ENCODE measurements at places on chromosomes 7 and 10.

GRCh38 chr10:11697718-11698527, 44.3 kb upstream of the ECHDC3 start:
- DNase-seq = no peak

DNA sequence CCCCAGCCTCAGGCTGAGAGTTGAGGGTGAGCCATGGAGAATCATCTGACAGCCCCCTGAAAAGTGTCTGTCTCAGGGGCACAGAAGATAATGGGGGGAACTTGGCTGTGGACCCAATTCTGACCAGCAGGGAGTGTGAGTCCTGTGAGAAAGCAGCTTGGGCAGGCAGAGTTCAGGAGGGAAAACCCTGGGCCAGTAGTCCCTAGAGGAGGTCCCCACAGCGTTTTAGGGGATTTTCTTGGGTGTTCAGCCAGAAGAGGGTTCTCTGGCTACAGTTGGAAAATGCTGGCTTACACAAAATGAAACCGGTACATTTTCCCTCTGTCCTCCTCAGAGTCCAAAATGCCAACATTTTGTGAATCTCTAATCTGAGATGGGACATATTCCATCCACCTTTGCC, 35.8 kb upstream of the TRIM8 start:
- no peak for DNase-seq

- no peak for DNase-seq
These were observed 393 bp downstream of the ZNF467 start for GRCh38 chr7:149772956-149773434.

DNA sequence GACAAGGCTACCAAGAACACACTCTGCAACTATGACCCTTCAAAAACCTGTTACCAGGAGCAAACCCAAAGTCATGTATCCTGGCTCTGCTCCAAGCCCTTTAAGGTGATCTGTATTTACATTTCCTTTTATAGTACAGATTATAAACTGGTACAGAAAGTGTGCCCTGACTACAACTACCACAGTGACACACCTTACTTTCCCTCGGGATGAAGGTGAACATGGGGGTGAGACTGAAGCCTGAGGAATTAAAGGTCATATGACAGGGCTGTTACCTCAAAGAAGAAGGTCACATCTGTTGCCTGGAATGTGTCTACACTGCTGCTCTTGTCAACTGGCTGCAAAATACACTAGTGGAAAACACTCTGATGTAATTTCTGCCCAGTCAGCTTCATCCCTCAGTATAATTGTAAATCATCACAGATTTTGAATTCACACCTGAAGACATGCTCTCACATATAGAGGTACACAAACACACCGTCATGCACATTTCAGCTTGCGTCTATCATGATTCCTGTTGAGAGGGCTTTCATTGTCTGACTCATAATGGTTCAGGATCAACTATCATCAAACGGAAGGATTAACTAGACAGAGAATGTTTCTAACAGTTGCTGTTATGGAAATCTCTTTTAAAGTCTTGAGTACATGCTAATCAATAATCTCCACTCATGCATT, 318.3 kb downstream of the NXPH1 start:
- DNase-seq = no peak

DNA sequence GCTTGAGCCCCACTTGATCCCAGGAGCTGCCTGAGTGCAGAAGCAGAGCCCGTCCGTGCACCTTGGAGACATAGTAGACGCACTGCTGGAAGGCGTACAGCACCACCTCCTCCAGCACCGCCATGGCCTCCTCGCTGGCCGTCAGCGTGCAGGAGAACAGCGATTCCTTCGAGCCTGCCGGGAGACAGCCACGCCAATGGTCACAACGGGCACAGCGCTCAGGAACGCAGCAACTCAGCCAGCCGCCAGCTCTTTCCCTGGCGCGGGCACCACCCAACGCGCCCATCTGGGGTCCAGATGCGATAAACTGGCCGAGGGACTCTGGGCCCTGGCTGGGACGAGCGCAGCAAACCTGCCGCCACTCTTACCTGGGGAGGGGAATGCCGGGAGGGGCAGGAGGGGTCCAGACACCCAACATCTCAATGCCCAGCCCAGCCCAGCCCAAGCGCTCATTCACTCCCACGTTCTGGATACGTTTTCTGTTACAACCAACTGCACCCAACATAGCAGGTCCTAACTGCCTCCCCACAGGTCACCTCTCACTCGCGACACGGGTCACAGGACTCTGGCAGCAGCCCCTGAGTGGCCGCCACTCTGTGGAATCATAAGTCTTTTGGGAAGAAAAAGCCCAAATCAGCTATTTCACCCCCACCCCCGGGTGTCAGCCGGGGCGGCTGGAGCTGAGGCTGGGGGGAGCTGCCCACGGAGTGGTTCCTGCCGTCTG, 41.9 kb downstream of the AP5Z1 start:
- DNase-seq = no peak

- DNase-seq = no peak
These were observed 78.1 kb downstream of the VSTM4 start for GRCh38 chr10:49037187-49037586.

DNA sequence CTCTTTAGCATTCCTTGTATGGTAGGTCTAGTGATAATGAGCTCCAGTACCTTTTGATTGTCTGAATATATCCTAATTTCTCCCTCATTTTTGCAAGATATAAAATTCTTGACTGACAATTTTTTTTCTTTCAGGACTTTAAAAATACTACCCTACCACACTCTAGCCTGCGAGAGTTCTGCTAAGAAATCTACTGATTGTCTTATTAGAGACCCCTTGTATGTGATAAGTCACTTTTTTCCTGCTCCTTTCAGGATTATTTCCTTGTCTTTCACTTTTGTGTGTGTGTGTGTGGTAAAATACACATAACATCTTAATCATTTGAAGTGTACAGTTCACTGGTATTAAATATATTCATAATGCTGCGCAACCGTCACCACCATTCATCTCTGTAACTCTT, 68.7 kb upstream of the PPP1R9A start:
- DNase-seq = no peak

DNA sequence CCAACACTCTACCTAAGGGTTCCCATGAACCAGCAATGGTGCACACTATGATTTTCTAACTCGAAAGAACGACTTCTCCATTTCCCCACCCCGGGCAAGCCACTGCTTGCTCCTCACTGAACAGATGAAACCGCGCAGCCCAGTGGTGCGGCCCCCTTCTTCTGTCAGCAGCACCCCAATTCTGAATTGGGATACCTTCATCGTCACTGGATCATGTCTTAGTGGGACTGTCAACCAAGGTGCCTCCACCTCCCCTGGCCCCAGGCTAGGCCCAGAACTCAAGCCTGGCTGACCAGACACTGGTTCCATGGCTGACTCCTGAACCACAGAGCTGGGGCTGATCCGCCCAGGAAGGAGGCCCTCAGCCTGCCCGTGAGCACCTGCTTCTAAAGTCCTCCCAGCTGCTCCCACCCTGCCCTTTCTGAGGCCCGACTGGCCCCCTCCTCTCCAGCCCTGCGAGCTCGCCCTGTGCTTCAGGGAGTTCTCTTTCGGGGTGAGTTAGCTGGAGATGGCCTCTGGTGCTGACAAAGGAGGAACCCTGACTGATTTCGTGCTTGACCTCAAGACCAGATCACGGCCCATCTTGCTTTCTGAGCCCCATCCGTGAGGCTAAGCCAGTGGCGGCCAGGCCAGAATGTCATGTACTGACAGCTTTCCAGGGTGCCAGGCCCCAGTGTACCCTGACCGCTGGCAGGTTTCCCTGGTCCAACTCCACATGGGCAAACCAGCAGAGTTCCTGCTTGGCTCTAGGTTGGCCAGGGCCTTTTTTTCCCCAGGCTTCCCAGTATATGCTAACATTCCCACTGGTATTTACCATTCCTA, 44.5 kb downstream of the FAM53B start:
- DNase-seq = no peak
